NCI-H524 (cell line): ENCODE measurements at places on chromosomes 12 and 14.

DNA sequence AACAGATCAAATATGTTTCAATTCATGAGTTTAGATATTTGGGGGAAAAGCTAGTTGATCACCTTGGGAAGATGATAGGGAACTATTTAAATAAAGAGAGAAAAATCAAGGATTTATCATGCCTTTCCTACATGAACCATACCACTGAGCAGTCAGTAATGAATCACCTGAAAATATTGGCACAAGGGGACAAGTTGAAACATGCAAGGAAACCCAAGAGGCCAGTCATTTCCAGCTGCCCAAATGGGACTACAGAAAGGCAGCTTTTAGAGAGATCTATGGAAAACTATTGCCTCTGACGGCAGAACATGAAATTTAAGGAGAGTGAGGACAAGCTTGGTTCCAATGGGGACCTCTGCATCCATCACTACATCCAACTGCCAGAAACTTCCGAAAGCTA, 14.1 kb upstream of the ETV6 start:
- DNase-seq: no peak

DNA sequence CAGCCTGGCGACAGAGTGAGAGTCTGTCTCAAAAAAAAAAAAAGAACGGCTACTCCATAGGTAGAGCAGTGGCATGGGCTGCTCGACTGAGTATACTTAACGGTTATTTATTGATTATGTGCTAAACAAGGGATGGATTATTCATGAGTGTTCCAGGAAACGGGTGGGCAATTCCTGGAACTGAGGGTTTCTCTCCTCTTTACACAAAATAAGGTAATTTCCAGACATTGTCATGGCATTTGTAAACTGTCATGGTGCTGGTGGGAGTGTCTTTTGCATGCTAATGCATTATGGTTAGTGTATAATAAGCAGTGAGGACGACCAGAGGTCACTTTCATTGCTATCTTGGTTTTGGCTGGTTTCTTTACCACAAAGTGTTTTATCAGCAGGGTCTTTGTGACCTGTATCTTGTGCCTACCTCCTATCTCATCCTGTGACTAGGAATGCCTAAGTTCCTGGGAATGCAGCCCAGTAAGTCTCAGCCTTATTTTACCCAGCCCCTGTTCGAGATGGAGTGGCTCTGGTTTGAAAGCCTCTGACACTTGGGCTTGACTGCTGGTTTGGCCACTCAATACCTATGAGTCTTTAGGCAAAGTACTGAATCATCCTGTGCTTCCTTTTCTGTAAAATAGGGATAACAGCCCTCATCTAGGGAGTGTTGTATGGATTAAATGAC, 3.2 kb downstream of the DGLUCY start:
- no peak for DNase-seq

- no peak for DNase-seq
Observed at GRCh38 chr12:115956236-115956635, 321.3 kb downstream of the MED13L start.

DNA sequence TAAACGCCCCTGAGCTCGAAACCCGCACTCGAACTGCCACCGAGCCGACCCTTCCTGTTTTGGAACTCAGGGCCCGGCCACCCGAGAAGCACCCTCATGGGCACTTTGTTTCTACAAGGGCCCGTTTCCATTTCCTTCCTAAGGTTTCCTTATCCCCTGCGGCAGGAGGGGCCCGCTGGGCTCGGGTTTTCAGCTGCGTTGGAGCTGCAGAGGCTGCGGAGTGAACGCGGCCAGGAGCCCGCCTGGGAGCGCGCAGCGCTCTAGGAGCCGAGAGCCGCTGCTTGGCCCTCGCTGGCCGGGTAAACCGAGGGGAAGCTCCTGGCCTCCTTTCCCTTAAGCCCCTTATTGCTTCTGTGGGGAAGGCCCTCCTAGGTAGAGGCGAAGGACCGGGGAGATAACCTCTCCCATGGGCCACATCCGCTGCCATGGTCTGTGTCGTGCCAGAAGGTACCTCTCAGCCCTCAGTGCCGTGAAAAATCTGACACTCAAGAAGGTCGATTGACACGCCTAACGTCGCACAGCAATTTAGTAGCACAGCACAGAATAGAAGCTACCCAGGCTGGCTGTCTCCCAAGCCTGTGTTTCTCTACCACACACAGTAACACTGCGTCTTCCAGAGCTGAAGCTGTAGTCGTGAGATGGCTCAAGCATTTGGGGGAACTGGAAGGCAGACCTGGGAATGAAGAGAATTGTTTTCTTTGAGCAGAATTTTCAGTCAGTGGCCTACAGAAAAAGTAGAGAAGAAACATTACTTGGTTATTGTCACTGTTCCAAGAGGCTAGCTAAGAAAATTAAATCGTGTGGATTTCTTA, 12.9 kb upstream of the CALM1 start:
- DNase-seq: peak; percentile 75

- DNase-seq: no peak
Observed at GRCh38 chr14:26761532-26761931, 163.7 kb upstream of the NOVA1 start.

DNA sequence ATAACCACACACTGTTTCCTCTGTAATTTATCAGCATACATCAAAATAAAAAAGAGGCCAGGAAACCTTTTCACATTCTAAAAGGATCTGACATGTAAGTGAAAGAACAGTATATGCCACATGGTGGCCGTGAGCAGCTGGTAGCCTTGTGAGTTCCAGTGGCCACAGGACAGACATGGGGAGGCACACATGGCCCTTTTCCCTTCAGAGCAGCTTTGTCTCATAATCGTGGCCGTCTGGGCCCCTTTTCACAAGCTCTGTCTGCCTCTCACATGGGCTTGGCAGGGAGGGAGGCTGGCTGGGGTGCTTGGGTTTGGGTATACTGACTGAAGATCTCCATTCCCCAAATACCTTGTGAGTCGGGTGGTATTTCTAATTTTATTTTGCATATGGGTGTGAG, 1.5 kb upstream of the ZDHHC22 start:
- peak; percentile 93 for DNase-seq
